Activated T-cell treated with anti-CD3 and anti-CD28 coated beads for 48 hours (primary cell): ENCODE measurements at places on chromosomes 12 and 14.

DNA sequence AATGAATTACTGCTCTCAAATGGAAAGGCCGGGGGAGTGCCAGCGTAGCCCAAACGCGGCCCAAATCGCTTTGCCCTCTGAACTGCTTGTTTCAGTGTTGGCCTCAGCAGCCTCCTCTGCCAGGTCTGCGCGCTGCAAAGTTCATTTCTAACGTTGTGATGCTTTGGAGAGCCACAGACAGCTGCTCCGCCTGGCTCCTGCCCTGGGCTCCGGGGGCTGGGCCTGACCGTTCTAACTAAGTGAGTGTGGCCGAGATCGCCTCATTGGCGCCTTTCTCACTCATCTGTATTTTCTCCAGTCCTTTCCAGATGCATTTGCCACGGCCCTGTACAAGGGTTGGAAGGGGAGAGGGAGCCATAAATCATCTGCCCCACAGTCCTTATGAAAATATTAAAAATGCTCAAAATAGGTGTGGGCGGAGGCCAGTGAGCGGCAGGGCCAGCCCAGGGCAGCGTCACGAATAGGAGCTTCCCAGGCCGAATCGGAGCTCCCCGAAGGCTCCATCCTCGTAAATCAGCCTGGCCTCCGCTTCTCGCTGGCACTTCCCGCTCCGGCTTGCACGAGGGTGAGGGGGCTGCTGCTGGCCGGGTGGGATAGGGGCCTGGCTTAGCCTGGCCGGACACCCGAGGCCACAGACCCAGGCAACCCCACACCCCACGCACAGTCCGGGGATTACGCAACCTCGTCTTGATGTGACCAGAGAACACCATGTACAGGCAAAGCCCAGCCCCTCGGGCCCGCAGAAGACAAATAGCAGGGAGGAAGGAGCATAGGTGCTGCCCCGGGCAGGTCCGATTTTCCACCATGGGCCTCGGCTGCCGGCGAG is 196.6 kb upstream of the DIO3 start:
- DNase-seq, result no peak

DNA sequence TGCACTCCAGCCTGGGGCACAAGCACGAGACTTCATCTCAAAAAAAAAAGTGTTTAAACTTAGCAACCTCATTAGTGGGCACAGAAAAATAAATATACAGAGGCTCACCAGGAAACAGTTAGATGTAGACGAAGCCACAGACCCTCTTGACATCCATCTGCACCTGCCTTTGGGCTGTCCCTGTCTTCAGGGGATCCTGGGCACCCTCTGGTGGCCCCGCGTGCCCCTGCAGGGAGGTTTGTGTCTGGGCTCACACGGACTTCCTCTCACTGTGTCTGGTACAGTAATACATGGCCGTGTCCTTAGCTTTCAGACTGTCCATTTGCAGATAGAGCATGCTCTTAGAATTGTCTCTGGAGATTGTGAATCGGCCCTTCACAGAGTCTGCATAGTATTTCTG is 916.5 kb downstream of the TMEM121 start:
- DNase-seq, result peak; percentile 47

- no peak for DNase-seq
These were observed 15.5 kb upstream of the BEGAIN start for GRCh38 chr14:100602621-100603230.

- no peak for DNase-seq
These were observed 104.2 kb upstream of the AMN1 start for GRCh38 chr12:31832740-31833729.

DNA sequence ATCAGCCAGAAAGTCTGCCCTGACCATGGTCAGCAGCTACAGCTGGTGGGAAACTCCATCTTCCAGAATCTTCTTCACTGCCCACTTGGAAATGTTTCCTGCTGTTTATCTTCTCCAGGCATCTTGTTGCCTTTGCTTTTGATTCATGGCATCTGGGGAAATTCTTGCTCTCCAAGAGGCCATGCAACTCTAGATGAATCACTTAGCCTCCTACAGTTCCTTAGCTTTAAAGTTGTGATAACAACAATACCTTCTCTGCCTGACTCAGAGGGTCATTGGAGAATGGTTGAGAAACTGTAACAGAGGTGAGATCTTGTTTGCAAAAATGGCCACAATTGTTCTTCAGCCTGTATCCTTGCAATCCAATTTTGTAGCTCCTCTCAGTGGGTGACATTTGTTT is 121.0 kb upstream of the VRK1 start:
- DNase-seq, result no peak

GRCh38 chr12:15856097-15856982 is 25.8 kb upstream of the STRAP start:
- DNase-seq, result no peak

- no peak for DNase-seq
These were observed 10.5 kb downstream of the ARHGEF25 start for GRCh38 chr12:57621497-57622292.

DNA sequence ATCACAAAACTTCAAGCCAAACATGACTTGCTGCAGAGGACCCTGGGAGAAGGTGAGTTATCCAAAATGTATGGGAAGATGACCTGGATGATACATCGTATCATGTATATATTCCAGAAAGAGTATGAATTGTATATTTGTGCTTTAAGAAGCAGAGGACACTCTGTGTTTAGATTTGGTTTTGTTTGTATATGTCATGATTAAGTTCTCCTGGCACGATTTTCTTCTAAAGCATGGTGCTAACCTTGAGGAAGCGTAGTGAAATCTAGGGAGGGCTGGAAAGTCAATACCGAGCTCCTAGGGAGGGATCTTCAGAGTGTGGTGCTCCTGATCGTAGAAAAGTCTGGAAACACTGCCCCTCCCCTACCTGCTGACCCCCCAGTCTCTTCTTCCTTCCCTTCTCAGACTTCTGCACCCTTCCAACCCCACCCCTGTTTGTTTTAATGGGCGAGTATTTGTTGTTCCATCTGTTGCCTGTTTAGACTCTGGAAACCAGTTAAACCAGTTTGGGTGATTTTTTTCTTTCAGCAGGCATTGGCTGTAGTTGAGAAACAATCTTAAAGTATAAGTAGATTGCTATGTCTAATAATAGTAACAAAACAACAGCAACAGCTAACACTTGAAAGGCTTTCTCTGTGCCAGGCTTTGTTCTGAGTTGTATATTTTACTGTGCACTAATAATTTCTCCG is 141.6 kb downstream of the KICS2 start:
- DNase-seq, result no peak

GRCh38 chr12:6734506-6735387 is 10.9 kb downstream of the COPS7A start:
- DNase-seq, result no peak

DNA sequence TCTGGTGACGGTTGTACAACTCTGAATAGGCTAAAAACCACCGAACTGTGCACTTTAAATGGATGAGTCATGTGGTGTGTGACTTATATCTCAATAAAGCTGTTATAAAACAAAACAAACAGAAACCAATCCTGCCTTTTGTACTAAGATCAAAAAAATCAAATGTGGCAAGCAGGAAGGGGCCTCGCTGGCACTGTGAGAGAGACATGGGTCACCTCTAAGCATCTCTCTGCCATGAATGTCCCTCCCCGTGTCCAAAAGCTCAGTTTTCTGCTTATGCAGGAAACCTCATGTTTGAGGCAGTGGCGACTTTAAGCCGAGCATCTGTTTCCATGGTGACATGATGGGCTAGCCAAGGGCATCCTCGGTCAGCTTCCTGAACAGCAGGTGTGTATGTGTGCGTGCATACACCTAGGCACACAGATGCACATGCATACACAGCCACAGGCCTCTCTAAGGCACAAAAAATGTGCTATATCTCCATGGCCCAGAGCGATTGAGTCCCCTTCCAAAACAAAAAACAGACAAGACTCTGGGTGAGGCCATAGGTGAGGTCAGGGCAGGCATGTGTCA is 44.4 kb downstream of the ARL6IP4 start:
- DNase-seq, result no peak

- DNase-seq, result no peak
These were observed 1.0 kb downstream of the RTL1 start for GRCh38 chr14:100902295-100903133.

DNA sequence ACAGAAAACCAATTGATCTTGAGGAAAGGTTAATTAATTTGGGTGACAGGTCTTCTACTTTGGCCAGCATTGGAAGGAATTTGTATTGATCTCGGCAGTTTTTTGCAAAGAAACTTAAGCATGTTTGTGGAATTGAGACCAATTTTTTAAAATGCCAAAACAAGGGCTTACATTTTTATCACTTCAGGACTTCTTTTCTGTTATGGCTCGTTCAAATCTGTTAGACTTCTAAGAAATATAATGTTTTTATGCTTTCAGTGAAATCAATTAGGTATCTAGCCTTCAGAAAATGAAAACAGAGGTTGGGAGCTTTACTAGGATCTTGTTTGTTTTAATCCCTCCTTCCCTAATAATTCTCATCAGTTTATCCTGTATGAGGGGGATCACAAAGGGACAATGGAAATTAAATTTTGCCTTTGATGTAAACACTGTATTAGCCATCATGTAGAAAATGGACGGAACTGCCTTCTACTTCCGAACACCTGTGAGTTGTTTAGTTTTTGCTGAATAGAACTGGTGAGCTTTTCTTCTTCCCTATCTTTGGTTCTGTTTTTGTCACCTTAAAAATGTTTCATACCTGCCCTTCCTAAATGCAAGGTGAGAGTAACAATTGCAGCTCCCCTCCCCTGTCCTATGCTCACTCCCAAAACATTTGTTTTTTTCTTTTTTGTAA is 7.8 kb downstream of the FOXA1 start:
- DNase-seq, result no peak

DNA sequence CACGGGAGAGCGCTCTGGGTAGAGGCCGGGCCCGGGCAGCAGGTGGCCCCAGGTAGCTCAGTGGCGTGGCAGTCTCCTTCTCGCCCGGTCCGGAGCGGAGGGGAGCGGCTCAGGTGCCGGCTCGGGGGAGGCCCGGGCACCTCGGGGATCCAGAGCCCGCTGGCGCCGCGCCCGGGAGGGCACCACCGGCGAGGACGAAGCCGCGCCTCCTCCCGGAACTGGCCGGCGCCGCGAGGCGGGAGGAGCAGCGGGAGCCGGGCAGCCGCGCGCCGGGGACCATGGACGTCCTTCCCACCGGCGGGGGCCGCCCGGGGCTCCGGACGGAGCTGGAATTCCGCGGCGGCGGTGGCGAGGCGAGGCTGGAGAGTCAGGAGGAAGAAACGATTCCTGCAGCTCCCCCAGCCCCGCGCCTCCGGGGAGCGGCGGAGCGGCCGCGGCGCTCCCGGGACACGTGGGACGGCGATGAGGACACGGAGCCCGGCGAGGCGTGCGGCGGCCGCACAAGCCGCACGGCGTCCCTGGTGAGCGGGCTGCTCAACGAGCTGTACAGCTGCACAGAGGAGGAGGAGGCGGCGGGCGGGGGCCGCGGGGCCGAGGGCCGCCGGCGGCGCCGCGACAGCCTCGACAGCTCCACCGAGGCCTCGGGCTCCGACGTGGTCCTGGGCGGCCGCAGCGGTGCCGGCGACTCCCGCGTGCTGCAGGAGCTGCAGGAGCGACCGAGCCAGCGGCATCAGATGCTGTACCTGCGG is 21.5 kb upstream of the GNS start:
- peak; percentile 11 for DNase-seq

- no peak for DNase-seq
These were observed 229.2 kb upstream of the HMGA2 start for GRCh38 chr12:65595016-65595560.

GRCh38 chr14:103868242-103868897 is 21.0 kb upstream of the PPP1R13B start:
- no peak for DNase-seq

- no peak for DNase-seq
These were observed 96.2 kb downstream of the FIGNL2 start for GRCh38 chr12:51752234-51752889.

- DNase-seq, result no peak
These were observed 14.2 kb upstream of the TAS2R43 start for GRCh38 chr12:11106288-11106687.

- DNase-seq, result no peak
These were observed 27.3 kb downstream of the PPM1A start for GRCh38 chr14:60276347-60276746.

DNA sequence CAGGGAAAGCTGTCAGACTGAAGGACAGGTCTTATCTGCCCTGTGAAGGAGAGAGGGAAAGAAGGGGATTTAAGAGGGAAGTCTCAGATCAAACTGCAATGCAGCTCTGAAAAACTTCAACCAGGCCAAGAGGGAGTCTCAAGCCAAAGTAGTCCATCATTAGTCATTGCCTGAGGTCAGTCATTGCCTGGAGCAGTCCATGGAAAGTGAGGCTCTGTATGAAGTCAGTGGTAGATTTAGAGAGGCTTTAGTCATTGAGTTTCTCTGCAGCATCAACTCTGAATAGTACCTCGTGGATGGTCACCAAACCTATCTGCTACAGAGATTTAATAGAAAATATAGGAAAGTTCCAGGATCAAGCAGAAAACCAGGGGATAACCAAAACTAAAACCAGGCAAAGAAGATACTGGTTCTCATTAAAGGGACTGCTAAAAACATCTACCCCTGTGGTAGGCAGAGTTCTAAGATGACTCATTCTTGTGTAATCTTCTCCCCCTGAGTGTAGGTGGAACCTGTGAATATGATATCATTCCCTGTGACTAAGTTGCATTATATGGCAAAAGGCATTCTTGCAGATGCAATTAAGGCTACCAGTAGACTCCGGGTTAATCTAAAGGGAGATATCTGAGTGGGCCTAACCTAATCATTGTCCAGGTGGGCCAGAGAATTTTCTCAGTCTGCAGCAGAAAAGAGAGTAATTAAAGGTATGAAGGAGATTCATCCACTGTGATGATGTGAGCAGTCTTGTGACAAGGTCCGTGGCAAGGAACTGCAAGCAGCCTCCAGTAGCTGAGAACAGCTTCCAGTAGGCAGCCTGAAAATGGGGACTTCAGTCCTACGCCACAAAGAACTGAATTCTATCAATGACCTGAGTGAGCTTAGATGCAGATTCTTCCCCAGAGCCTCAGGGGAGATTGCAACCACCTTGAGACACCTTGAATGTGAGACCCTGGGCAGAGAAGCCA is 123.1 kb downstream of the GALC start:
- no peak for DNase-seq

- DNase-seq, result no peak
These were observed 44.4 kb downstream of the AEBP2 start for GRCh38 chr12:19483727-19484126.

DNA sequence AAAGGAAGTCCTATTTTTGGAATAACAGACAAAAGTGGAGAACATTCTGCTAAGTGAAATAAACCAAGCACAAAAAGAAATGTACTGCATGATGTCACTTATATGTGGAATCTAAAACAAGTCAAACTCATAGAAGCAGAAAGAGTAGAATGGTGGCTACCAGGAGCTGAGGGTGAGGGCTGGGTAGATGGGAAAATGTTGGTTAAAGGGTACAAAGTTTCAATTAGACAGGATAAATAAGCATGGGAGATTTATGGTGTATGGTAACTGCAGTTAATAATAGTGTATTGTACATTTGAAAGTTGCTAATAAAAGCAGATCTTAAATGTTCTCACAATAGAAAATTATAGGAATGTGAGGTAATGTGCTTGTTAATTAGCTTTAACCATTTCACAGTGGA is 12.8 kb downstream of the LUM start:
- DNase-seq, result no peak

- DNase-seq, result no peak
These were observed 335.5 kb upstream of the SFSWAP start for GRCh38 chr12:131375261-131375971.
